Stimulated activated CD4-positive, alpha-beta T cell treated with anti-CD3 and anti-CD28 coated beads, TNF-alpha, amount 100 ng/mL, for 1 hour (primary cell): ENCODE measurements at places on chromosomes 7 and 10.

DNA sequence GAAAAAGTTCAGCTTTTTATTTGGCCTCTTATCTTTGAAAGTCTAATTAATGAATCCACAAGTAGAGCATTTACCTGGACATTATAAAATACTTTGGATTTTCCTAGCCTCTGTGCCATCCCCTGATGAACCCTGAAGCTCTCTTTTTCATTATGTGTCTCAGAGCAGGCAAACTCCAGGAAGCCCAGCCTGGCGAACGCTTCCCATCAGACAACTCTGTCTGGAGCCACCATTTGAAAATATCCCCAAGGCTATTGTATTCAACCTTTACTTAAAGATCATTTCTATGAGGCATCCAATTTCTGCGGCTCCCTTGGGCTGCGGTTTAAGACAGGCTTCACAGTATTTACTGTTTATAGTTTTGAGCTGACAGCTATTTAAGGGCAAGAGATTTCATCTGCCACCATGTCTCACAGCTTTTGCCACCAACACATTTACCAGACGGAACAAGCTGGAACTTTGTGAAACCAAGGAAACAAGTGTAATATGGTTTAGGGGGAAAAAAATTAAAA, 257.2 kb upstream of the GLI3 start:
- DNase-seq = no peak

DNA sequence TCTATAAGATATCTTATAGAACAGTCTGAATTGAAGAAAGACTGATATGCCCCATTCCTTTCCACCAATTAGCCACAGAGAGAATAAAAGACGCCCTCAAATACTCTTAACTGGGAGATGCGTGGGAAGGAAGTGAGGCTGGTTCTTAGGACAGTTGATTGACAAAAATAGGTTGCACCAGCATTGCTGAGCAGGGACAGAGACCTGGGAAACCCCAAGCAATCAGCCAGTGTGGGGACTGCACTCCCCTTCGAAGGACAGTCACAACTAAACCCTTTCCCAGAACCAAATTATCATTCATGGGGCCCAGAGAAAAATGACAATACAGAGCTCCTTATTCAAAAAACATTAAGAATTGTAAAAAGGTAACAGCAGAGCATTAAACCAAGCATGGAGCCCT, 196.9 kb upstream of the GHITM start:
- DNase-seq = no peak

- peak; percentile 26 for DNase-seq
Measured at GRCh38 chr10:62811159-62811875, 4.8 kb downstream of the EGR2 start.

DNA sequence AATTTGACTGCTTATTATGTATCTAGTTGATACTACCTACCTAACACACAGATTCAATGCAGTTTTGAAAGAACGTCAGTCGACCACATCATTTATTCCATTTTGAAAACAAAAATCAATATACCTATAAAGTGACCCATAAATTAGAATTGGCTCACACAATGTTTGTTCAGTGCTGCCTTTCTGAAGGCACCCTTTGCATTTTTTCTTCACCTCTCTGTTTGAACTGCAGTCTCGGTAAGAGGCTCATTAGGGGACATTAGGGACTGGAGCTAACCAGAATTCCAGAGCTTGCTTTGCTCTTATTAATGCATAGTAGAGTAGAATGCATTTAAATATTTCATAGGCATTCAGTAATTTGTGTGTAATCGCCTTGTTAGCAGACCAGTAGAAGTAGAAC, 234.1 kb downstream of the FOXP2 start:
- no peak for DNase-seq

DNA sequence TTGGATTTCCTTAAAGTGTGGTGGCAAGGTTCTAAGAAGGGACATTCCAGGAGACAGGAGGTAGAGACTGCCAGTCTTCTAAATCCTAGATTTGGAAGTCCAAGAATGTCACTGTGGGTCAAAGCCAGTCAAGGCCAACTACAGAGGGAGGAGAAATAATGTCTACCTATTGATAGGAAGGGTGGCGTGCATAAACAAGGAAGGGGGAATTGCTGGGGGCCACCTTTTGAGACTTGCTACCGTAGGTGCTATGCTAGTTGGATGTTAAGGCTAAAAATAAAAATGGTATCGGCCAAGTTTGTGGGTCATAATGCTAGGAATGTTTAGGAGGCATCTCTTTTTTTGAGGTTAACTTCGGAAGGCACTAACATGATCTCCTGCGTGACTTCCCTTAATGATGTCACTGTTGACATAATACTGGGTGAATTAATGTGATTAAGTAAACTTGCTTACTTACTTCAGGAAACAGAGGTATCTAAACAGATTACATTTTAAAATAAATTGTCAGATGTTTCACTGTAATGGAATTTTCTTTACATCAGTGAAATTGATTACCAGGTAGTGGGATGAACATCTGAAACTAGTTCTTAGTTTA, 4.8 kb downstream of the BTRC start:
- DNase-seq = no peak

DNA sequence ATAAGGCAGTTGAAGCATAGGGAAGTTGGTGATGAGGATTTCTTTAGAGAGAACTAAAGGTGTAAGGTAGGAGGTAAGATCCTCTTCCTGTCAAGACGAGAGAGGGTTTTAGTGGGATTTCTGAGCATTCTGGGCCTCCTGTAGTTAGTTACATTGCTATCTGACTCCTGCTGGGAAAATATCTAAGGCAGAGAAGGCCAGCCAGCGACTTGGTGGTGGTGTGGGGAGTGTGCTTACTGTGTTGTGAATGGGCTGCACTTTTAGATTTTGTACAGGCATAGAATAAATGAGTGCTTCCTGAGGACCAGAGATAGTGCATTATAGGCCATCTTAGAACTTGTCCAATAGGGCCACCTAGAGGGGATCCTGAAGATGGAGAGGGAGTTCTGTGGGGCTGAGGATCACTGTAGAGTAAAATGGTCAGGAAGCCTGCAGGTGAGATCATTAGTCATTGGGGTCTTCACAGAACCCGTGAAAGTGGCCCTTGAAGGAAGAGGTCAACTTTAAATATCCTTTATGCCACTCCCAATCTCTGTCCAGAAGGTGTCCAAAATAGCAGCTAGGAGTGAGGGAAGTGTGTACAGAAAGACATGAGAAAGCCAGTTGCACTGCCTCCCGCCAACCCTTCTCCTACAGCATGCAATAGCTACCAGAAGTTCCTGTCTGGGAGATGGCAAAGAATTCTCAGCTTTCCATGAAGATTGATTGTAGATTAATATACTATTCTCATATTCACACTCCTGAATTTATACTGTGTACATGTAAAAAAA, 266.6 kb downstream of the POLR1F start:
- no peak for DNase-seq

DNA sequence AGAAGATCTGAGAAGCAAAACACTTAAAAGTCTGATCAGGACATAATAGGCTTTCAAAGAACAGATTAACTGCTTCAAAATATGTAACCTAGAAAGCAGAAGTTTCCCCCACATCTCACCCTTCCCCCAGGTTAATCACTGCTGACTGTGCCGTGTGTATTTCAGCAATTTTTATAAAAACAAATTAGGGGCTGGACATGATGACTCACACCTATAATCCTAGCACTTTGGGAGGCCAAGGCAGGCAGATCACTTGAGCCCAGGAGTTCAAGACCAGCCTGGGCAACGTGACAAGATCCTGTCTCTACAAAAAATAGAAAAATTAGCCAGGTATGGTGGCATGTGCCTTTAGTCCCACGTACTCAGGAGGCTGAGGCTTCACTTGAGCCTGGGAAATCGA, 67.6 kb upstream of the GATA3 start:
- no peak for DNase-seq

DNA sequence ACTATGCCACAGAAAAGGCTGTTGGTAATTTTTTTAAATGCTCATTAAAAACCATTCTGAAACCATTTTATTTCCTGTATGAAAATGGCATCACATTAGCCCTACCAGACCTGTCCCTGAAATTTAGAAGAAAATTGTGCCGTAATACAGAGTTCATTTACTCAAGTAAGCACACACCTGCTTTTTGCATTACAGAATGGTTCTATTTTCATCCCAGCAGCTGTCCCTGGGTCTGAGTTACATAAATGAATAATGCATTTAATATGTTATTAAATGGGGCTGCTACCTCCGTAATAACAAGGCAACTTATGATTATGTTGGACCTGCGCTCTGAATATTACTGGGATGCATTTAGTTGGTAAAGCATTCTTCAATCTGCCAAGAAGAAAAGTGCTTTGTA, 508.9 kb downstream of the SORCS1 start:
- DNase-seq = no peak

GRCh38 chr7:115831371-115831770, 199.2 kb downstream of the TFEC start:
- DNase-seq = no peak

DNA sequence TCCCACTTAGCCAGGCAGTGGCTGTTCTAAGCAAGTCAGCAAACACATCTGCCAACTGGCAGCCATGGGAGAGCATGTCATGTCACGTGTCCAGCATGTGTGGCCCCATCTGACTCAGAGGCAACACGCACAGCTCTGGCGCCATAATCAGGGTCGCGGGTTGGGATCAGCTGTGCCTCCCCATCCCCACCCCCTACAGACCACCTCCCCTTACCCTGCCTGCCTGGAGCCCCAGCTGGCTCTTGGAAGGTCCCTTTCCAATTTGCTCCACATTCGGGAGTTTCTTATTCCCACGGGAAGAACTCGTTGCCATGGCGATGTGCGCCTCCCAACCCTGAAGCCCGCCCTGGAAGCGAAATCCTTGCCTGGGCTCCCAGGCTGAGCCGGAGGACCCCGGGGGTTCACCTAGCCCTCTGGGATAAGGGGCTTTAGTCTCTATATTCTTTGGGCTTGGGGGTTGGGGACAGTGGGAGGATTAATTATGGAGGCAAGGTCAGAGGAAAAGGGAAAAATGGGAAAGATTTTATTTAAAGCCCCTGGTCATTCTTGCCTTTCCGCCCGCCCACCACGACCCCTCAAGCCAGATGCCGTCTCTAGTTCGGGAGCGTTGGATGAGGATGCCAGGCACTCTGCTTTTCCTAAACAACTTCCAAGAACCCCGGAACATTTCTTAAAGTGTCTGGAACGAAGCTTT, 283.7 kb downstream of the ZEB1 start:
- DNase-seq = no peak
